Kidney (tissue), 22 donors: ENCODE measurements at places on chromosomes 6 and 20. TPM values are rescaled to one million over a fixed set of nuclear protein-coding genes. Genes with fewer than 3 reads are reported as not detected.

GRCh38 chr6:154496793-154497517 is 13.5 kb downstream of the CNKSR3 start:
- H3K4me3 ChIP-seq = no peak overlapping the region
- no peak overlapping the region for H3K27ac ChIP-seq
- no peaks in the 10 kb centered on the region for H3K36me3 ChIP-seq
- H3K27me3 ChIP-seq = no peaks in the 10 kb centered on the region
- no peak for DNase-seq

- H3K27ac ChIP-seq = no peak overlapping the region
- DNase-seq = peak; percentile 75
- no peaks in the 10 kb centered on the region for H3K27me3 ChIP-seq
Measured at GRCh38 chr6:52284131-52284459, 447 bp downstream of the MCM3 start.

RPS6KA2 gene
- total RNA-seq = 61.2 TPM

DNA sequence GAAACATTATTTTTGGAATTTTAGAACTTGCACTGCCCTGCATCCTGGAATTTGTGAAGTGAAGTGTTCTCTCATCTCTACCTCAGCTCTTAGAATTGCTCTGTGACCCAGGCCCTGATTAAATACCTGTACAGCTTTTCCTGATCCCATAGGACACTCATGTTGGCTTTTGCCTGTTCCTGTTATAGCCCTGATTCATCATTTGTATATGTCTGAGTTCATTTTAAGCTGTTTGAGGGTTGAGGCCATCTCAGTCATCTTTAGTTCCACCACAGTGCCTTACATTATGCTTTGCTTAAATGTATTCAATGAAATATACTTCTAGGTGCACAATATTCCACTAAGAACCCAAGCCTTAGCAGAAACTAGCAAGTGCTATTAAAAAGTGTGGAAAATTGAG is 26.4 kb downstream of the ZFAND3 start:
- no peak for DNase-seq
- peaks cover 25% of the 10 kb centered on the region for H3K4me1 ChIP-seq
- H3K4me3 ChIP-seq = no peak overlapping the region
- H3K36me3 ChIP-seq = no peaks in the 10 kb centered on the region
- no peak overlapping the region for H3K27ac ChIP-seq

GRCh38 chr6:257774-258173 is 34.5 kb upstream of the DUSP22 start:
- DNase-seq = no peak
- no peak overlapping the region for H3K27ac ChIP-seq
- no peaks in the 10 kb centered on the region for H3K27me3 ChIP-seq
- no peaks in the 10 kb centered on the region for H3K4me1 ChIP-seq

DNA sequence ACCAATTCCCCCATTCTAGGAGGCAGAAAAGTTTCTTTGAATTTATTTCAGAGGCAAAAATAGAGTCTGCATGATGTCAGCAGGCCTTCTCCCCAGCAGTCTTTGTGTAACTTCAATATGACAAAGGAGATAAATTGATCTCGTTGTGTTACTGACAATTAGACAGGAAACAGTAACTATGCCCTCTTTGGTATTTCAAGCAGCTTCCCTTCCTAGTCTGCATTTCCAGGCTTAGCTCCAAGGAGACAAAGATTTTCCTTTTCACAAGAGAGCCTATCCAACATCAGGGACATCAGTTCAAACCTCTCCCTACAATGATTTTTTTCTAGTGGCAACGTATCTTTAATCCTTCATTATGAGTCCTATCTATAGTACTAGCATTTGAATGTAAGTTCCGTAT is 245.9 kb upstream of the HSF2 start:
- H3K27ac ChIP-seq = no peak overlapping the region
- H3K4me1 ChIP-seq = no peaks in the 10 kb centered on the region
- H3K36me3 ChIP-seq = no peaks in the 10 kb centered on the region
- H3K4me3 ChIP-seq = no peak overlapping the region

AGPAT1 gene
- 58.9 TPM for total RNA-seq

PRRT1 gene
- total RNA-seq = 2.4 TPM
